Activated CD8-positive, alpha-beta memory T cell treated with anti-CD3 and anti-CD28 coated beads, Interleukin-2, amount 10 ng/mL, durations not matched to agents 7 days and 5 days (primary cell): ENCODE measurements at places on chromosomes 3 and 15.
A peak's percentile ranks its signal among the peaks of the same experiment; 100 is the strongest.

- no peak for DNase-seq
Observed at GRCh38 chr3:189625071-189625470, 6.1 kb upstream of the TP63 start.

- no peak for DNase-seq
Observed at GRCh38 chr3:192879346-192880031, 38.2 kb downstream of the MB21D2 start.

- no peak for DNase-seq
Observed at GRCh38 chr3:64303401-64303800, 78.1 kb upstream of the PRICKLE2 start.

GRCh38 chr15:31485911-31486461 lies 159.4 kb downstream of the KLF13 start:
- DNase-seq: peak; percentile 38

- DNase-seq: no peak
Observed at GRCh38 chr3:122969585-122970469, 57.7 kb downstream of the SEMA5B start.
